ENCODE measurements at places on chromosomes 16 and 17.
A peak's percentile ranks its signal among the peaks of the same experiment; 100 is the strongest.

DNA sequence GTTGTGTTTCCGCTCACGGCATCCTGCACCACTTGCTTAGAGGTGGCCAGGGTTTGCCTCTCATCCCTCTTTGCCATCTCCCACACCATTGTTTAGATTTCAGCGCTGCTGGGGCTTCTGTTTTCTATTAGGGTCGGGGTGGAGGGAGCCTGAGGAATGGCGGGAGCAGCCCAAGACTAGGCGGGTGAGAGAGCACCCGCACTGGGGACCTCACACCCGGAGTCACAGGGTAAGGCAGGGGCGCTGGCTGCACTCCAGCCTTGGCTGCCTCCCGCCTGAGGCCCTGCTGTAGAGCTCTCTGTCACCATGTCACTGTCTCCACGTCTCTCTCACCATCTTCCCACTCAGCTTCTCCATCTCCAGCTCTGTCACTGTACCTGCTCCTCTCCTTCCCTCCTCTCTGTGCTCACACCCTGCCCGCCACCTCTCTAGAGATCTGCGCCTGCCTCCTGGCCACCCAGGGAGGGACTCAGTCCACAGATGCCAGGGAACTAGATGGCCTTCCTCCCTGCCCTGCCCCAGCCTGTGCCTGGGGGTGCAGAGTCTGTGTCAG, 32.8 kb upstream of the ABCC3 start:
- DNase-seq = no peak

- peak; percentile 81 for DNase-seq
Observed at GRCh38 chr16:67055712-67056487, 27.0 kb downstream of the CBFB start.

DNA sequence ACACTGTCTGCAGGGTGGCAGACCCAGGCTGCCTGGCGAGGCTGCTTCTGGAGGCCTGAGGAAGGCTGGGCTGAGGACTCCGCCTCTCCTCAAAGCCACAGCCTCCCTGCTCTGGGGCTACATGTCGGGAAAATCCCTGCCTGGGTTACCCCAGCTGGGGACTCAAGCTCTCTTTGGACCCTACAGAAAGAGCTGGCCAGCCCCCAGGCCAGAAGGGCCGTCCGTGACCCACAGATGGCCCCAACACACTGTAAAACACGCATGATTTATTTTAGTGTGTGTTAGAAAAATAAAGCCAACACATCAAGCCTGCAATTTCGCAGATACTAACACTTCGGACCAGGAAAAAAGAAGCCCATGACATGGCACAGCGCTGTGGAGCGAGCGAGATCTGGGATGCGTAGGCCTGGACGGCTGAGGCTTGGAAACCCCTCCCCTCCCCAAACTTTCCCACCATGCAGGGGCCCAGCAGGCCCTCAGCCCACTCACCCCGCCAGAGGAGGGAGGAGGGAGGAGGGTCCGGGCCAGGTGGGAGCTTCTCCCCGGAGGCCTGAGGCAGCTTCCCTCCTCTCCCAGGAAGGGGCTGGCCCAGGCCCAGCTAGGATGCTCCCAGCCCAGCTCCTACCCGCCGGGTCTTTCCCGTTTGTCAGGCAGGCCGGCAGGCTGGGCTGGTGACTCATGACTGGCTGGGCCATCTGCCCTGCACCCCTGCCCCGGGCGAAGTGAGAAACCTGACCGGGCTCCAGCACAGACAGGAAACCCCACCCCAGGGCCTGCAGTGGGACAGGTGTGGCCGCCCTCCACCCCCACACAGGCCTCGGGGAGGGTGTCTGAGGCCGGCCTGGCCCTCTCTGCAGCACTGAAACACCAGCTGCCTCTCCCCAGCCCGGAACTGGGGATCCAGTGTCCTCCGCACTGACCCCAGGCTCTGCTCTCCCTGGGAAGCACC, 34.1 kb upstream of the SLC38A10 start:
- DNase-seq = peak; percentile 60

GRCh38 chr17:9974448-9975381, 69.6 kb upstream of the RCVRN start:
- DNase-seq = no peak

GRCh38 chr17:50763716-50764475, 3.4 kb downstream of the ANKRD40CL start:
- DNase-seq = no peak

GRCh38 chr16:2689968-2690801, 7.9 kb downstream of the KCTD5 start:
- DNase-seq = no peak

DNA sequence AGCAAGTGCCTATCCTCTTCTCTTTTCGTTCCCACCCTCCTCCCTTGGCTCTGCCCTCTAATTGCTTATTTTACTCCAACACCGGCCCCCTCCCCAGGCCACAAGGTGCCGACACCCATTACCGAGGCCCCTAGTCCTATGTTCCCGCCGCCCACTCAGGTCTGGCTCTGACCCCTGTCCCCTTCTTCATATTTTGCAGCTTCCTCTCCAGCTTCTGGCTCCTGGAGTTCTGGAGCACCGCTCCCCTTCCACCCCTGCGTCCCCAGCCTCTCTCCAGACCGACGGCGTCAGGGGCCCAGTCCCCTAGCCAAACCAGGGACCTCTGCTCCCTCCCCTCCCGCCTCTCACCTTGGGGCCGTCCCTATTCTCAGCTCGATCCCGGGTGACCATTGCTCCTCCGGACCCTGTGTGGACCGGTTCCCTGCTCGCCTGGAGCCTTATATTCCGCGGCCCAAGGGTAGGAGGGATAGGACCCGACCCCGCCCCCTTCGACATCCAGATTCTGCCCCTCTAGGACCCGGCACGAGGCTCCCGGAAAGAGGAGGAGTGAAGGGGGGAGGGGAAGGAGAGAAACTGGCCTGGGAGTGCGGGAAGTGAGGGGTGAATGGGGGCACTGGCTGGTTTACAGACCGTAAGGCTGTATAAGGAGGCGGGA, at the start of gene HES7:
Gene HES7, minus strand, starts transcription at position 412 of the 655 bp plus-strand sequence. Its CDS starts 22 bp downstream, at position 390.
- no peak for DNase-seq

DNA sequence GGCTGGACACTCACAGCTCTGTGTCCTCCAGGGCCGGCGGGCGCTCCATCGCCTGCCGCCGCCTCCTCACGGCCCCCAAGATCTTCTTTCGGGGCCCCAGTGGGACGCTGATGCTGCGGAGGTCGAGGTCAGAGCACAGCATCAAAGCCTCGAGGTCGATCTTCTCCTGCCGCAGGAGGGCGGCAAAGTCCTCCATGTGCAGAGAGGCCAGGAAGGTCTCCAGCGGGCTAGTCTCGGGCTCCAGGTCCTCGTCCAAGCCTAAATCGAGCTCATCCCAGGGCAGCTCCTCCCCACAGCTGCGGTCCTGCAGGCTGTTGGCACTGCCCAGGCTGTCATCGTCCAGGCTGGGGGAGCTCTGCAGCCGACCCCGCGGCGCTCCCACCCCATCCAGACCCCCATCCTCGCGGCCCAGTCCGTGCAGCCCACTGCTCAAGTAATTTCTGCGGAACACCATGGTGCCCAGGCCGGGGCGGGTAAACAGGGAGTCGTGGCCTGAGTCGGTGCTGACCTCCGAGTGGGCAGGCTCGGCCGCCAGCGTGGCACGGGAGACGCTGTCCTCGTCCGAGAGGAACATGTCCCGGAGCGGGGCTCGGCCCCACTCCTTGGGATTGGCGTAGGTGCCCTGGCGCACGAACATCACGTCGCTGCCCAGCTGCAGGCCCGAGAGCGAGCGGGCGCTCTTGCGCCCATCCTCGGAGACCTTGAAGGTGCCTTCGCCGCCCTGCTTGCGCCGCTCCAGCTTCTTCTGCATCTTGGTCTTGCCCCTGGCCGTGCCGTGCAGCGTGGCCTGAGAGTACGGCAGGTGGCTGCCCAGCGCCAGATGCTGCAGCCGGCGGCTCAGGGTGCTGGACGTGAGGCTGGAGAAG, 3.4 kb downstream of the USH1G start:
- no peak for DNase-seq

- no peak for DNase-seq
Observed at GRCh38 chr17:4667166-4667565, 25.7 kb upstream of the ALOX15 start.

Data from AG04450 (cell line).